ENCODE measurements at places on chromosomes 7 and 10.

- H3K27me3 ChIP-seq = no peaks in the 10 kb centered on the region
- no peaks in the 10 kb centered on the region for H3K4me1 ChIP-seq
- no peak overlapping the region for H3K27ac ChIP-seq
- H3K4me3 ChIP-seq = no peak overlapping the region
- H3K36me3 ChIP-seq = peaks cover 49% of the 10 kb centered on the region
These were observed 76.6 kb upstream of the DGKI start for GRCh38 chr7:137923380-137923779.

DNA sequence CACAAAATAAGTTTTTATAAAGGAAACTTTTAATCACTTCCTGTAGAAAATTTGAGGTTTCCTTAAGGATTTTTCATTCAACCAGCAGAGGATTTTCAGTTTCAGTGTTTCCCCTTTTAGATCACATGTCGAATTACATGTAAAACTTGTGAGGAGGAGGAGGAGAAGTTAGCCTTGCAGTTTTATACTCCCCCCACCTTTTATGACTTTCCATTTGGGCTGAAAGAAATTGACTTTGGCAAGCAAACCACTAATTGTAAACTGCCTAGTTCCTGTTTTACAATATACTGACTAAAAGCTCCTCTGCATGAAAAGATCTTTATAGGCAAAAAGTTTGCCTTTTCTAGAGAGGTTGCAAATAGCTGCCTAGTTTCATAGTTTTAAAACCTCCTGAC, 3.0 kb downstream of the BAMBI start:
- H3K4me3 ChIP-seq = peak overlapping the region; percentile 86
- H3K36me3 ChIP-seq = peaks cover 10% of the 10 kb centered on the region
- peaks cover 23% of the 10 kb centered on the region for H3K27me3 ChIP-seq
- H3K4me1 ChIP-seq = peaks cover 37% of the 10 kb centered on the region
- no peak for DNase-seq

GRCh38 chr7:6403907-6404306, 43.8 kb downstream of the DAGLB start:
- peaks cover 22% of the 10 kb centered on the region for H3K4me1 ChIP-seq
- H3K4me3 ChIP-seq = no peak overlapping the region
- no peak for DNase-seq
- peaks cover 98% of the 10 kb centered on the region for H3K36me3 ChIP-seq
- H3K27ac ChIP-seq = no peak overlapping the region

DNA sequence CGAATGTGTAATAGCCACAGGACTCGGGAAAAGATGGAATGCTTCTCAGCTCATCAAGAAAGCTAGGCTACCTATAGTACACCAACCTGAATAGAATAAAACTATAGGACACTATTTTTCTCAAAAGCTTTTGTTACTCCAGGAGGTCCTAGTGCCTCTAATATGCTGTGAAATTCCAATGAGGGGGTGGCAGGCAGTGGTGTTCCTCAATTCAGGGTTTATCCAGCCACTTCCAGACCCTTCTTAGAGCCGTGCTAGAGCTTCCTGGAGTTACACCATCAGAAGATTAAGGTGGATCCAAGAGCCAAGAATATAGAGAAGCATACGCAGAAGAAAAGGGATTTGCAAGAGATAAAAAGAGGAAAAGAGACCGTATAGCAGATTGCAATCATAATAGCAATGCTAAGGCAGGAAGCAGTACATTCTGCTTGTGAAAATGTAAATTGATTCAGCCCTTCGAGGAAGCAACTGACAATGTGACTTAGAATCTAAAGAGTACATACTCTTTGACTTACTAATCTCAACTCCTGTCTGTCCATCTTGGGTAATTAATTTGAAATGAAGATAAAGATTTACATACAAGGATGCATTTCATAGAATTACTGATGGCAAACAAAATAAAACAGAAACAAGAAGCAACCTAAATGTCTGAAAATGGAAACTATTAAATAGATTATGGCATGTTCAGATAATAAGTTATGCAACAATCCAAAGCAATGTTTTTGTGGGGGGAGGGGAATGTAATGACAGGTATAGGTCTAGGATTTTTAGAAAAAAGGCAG, 2.1 kb downstream of the ST8SIA6 start:
- H3K27ac ChIP-seq = peak overlapping the region; percentile 73
- peaks cover 17% of the 10 kb centered on the region for H3K4me1 ChIP-seq
- H3K27me3 ChIP-seq = peaks cover 24% of the 10 kb centered on the region
- H3K36me3 ChIP-seq = no peaks in the 10 kb centered on the region
